NCI-H2107 (cell line): ENCODE measurements at places on chromosomes 7 and 10.
A peak's percentile ranks its signal among the peaks of the same experiment; 100 is the strongest.

DNA sequence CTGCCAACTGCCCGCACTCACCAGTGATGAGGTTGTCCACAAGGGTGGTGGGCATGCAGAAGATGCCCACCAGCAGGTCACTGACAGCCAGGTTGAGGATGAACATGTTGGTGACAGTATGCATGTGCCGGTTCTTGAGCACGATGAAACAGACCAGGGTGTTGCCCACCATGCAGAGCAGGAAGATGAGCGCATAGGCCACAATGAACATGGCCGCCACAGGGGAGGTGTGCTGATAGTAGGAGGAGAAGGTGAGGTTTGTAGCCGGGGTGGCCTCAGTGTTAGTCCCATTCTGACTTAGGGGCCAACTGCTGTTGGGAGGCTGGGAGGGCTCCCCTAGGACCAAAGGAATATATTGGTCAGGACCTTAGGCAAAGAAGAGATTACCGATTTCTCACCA, 17.7 kb downstream of the NPFFR1 start:
- no peak for DNase-seq

GRCh38 chr7:33649476-33650441, 255.6 kb upstream of the BMPER start:
- DNase-seq = no peak

DNA sequence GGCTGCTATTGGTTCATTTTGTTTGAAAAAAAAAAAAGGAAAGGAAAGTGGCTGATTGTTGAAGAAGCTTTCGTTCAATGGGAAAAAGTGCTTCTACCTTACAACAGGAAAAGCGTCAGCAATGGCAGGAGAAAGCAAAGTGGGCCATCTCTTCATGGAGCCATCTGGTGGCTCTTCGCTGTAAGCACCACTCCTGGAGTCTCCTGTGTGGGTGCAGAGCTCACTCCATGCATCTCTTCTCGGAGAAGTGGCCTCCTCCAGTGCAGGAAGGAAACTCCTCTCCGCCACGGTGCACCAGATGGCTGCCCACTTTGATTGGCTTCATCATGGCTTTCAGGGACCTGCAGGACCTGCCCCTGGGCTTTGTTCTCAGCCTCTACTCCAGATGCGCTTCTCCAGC, 250.9 kb downstream of the PTEN start:
- DNase-seq = peak; percentile 10

GRCh38 chr7:22610951-22611757, 111.2 kb upstream of the STEAP1B start:
- DNase-seq = no peak

DNA sequence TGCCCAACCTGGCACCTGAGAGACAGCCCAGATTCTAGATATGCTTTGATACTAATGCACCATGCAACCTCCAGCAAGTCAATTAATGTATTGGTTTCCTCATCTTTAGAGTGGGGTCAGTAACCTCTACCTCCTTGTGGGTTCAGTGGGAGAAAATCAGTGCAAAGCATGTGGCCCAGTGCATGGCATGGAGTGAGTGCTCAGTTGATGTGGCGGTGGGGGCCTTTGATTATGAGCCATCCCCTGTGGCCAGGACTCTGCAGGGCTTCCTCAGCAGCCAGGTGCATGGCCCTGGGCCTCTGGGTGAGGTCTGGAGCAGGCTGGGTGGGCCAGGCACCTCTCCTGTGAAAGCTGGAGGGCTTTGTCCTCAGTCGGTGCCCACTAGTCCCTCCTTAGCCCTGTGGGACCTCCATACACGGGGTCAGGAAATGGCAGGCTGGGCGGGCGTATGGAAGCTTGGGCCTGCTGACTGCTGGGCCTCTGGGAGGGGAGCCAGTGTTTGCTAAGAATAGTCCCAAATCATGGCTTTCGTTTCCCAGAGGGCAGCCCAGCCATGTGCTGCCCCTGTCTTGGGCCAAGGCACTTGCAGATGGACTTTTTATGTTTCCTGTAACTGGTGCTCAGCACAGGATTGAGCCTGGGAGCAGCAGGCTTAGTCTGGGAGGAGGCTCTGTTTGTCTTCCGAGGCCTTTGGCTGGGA, 3.4 kb downstream of the PALD1 start:
- DNase-seq = no peak

DNA sequence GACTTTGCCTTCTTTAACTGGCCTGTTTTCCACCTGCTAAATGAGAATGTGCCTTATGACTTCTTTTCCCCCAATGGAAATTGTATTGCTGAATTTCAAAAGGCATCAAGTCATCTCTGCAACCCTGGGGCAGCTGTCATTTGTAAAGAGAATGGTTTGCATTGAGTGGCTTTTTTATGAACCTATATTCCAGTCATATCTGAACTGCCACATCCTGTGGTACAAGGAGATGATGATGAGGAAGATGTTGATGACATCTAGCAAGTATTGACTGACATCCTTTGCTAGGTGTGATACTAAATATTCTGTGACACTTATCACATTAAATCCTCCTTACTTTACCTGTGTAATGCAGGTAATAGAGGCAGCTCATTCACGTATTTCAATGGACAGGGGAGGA, 88.3 kb upstream of the KIAA1217 start:
- no peak for DNase-seq

GRCh38 chr10:70621503-70622078, 19.1 kb upstream of the PRF1 start:
- no peak for DNase-seq

DNA sequence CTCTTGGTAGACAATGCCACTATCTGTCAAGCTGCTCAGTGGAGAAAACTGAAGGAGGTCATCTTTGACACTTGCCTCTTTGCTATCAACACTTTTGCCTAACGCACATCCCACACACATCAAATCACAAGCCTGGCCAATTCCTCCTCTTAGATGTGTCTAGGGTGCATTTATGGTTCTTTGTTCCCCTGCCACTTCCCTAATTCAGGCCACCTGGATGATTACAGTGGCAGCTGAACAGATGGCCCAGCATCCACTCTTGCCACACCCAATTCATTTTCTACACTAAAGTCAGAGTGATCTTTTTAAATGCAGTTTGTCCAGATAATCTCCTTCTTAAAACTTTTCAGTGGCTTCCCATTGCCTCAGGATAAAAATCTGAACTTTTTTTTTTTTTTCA, 58.6 kb downstream of the LAMB4 start:
- DNase-seq = no peak

DNA sequence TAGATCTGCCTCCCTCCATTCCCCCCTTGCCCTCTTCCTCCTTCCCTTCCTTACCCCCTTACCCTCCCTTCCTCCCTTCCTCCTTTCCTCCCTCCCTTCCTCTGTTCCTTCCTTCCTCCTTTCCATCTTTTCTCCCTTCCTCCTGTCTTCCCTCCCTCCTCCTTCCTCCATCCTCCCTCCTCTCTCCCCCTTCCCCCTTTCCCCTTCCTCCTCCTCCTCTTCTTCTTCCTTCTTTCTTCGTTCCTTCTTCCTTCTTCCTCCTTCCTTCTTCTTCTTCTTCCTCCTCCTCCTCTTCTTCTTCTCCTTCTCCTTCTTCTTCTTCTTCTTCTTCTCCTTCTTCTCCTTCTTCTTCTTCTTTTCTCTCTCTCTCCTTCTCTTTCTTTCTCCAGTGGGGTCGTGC, 57.9 kb downstream of the MRC1 start:
- DNase-seq = no peak

GRCh38 chr10:102465466-102465865, 14.1 kb upstream of the C10orf95 start:
- DNase-seq = no peak

DNA sequence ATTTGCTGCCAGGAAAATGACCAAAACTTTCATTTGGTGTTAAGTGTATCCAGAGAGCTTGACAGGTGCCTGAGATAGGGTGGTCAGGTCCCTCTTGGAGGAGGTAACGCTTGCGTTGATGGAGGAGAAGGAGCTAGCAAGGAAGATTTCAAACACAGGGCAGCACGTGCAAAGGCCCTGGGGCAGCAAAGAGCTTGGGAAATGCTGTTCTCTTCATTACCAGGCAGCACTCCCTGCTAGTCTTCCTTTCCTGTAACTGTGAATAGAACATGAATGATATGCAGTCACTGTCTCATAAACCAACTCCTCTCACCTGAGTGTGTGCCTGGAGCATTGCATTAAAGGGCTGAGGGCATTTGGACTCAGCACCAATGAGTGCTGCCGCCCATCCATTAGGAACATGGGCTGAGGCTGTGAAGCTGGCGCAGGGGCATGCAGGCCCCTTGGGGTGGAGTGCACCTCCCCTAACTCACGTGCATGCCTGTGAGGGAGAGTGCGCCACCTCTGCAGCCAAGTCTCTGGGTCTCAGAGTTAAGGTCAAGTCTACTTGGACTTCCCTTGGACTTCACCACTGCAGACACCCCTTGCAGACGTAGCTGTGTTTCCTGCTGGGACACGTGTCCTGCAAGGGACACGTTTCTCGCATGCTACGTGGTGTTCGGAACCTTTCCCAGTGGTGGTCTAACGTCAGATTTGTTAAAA, 136.8 kb downstream of the PAXIP1 start:
- DNase-seq = no peak

- DNase-seq = no peak
Observed at GRCh38 chr10:106761906-106762305, 402.6 kb downstream of the SORCS1 start.

DNA sequence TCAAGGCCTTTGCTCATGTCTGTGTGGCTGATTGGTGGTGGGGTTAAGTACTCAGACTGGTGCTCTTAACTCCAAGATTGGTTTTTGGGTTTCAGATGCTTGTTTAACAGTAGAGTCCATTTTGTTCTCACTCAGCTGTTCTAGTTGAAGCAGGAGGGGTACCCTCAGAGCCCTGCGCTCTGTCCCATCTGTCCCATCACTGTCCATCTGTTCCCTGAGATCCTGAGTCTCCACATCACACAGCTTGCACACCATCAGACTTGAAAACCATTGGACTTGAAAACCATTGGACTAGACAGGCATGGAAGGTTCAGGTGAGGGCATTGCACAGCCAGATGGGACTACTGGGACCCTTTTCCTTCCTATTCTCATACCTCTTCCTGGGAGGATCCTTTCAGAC, 39.3 kb downstream of the TMEM178B start:
- no peak for DNase-seq

GRCh38 chr7:32393861-32394260, 96.3 kb downstream of the LSM5 start:
- DNase-seq = no peak

- peak; percentile 52 for DNase-seq
Observed at GRCh38 chr7:1713502-1714484, 43.7 kb downstream of the ELFN1 start.

DNA sequence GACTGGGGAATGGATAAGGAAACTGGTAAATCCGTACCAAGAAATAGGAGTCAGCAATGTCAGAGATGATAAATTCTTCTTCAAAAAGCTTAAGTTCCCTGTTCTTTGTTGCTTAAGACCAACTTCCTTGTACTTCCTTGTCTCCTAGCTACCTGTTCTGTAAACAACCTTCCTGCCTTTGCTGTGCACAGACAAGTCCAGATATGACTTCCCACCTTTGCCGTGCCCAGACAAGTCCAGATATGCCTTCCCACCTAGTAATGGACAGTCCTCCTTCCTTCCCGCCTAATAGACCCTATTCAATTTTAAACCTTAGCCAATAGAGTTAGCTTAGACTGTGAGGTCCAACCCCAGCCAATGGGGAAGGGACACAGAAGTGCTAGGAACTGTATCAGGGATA, 2.5 kb upstream of the ZNF33A start:
- no peak for DNase-seq

- no peak for DNase-seq
Observed at GRCh38 chr10:13560597-13560996, 26.2 kb upstream of the PRPF18 start.

DNA sequence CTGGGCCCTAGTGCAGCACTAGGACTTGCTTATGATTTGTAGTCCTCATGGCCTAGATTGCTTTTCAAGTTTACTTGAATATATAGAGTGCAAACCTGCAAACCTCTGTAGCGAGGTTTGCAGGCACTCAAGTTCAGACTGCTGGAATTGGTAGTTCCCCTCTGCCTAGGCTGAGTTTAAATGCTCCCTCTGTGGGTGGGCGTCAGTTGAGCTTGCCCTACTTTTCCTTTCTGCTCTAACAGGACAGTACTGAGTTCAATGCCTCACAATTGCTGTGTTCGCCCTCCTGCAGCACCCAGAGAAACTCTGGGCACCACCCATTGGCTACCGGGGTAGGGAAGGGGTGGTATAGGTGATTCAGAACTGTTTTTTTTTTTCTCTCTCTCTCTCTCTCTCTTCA, 31.6 kb downstream of the MYO3A start:
- no peak for DNase-seq

DNA sequence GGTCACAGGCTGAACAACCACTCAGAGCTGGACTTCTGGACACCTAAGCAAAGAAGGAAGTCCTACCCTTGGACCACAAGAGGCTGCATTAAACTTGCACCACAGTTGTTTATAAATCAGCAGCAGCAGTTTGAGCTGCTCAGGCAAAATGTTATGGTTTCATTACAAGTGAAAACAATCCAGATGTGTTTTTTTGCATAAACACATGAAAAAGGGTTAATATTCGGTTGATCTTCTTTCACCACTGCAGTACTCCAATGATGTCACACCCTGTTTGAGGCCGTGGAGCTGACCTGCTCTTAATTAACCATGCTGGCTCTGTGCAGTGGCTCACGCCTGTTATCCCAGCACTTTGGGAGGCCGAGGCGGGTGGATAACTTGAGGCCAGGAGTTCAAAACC, 490.8 kb upstream of the CELF2 start:
- no peak for DNase-seq

- DNase-seq = no peak
Observed at GRCh38 chr7:6556196-6556595, 4.9 kb upstream of the GRID2IP start.

GRCh38 chr10:61197057-61197456, 253.1 kb upstream of the RHOBTB1 start:
- DNase-seq = no peak

DNA sequence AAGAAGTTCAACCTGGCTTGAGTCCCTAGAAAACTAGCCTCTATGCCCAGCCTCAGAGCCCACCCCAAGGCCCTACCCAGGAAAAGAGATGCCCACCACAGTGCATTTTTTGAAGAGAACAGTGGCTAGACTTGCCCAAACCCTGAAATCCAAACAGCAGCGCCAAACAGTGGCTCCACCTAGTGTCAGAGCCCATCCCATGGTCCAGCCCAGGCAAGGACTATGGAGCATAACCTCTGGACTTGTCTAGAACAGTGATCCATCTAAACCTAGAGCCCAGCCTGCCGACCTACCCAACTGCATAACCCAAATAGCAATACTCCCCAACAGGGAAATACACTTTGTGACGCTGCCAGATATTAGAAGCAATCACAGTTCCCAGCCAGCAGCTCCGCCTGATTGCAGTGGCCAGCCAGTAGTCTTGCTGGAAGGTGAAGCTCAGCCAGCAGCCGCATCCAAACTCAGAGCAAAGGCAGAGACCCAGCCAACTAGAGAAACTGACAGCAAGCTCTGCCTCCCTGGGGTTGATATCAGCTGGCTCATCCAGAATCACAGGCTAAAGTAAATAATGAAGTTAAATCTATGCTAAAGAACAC, 44.5 kb downstream of the HBP1 start:
- no peak for DNase-seq

GRCh38 chr7:104627516-104627915, 299.1 kb downstream of the LHFPL3 start:
- DNase-seq = no peak

- no peak for DNase-seq
Observed at GRCh38 chr10:96491303-96491702, 22.4 kb downstream of the TLL2 start.

GRCh38 chr10:79084012-79084971, 15.5 kb downstream of the ZMIZ1 start:
- no peak for DNase-seq
